B cell (primary cell): ENCODE measurements at places on chromosomes 1 and 21. TPM values are rescaled to one million over a fixed set of nuclear protein-coding genes. Genes with fewer than 3 reads are reported as not detected.

Gene GCSAML
- polyA plus RNA-seq: 0.04 TPM in 1 of 2 replicates, not detected in the other

Gene RGS5
- 0.69 and 1.2 TPM in 2 replicates for polyA plus RNA-seq

Gene CFAP45
- polyA plus RNA-seq: 1.3 and 5.2 TPM in 2 replicates

Gene DHDDS
- polyA plus RNA-seq: 20.4 and 21.9 TPM in 2 replicates

Gene DYRK3
- 0.25 TPM in 1 of 2 replicates, not detected in the other for polyA plus RNA-seq

DNA sequence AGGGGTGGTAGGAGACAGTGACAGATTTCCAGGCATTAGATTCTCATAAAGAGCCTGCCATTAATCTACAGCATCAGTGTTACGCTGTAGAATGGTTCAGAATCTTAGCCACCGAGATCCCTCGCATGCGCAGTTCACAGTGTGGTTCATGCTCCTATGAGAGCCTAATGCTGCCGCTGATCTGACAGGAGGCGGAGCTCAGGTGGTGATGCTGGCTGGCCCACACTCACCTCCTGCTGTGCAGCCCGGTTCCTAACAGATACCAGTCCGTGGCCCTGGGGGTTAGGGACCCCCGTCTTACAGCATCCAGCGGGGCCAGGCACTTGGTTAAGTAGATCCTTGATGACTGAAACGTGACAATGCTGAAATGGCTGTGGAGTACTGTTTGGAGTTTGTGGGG is 163.6 kb upstream of the C1orf21 start:
- no peak for DNase-seq

Gene RGS16
- polyA plus RNA-seq: 11.4 and 18.3 TPM in 2 replicates

DNA sequence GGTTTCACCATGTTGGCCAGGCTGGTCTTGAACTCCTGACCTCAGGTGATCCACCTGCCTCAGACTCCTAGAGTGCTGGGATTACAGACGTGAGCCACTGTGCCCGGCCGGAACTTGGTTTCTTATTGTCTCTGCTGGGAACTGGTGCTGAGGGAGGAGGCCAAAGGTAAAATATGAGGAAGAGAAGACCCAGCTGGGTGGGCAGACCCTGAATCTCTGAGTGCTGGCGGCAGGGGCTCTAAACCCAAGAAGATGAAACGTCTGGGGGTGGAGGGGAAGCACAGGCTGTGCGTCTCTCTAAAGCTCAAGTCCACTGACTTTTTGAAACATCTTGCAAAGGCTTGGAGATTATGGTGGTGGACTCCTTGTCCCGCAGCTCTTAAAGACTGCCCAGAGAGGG is 82.0 kb upstream of the TLR5 start:
- DNase-seq: no peak

Gene KLF17
- polyA plus RNA-seq: not detected in 2 replicates

- no peak for DNase-seq
Observed at GRCh38 chr1:47031585-47031984, 8.1 kb downstream of the CYP4X1 start.

DNA sequence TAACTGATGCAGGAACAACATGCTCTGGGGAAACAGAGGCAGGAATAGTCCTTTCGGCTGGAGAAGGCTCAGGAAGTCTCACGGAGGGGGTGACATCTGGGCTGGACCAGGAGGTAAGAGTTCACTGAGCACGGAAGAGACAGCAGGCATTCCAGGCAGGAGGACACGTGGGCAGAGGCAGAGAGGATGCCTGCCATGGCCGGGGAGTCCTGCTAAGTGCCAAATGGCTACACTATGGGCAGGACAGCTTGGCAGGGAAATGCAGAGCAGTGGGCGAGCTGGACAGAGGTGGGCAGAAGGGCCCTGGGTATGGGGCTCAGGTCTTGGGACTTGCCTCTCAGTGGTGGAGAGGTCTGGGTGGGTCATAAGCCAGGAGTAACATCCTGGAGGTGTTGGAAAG is 17.6 kb downstream of the ALDH4A1 start:
- DNase-seq: no peak

DNA sequence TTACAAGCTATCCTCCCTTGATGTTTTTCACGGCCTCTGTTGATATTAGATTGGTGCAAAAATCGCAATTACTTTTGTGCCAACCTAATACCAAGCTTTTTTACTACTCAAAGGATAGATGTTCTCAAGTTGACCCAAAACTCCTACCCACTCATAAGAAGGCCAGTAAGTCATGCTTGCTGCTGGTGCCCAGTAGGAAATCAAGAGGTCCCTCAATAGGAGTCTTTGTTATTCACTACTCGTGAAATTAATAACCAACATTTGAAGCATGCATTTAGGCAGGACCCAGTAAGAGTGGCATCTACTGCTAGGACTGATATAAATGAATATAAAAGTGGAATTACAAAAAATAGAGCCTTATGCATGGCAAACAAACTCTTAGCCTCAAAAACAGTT is 52.6 kb downstream of the APP start:
- no peak for DNase-seq

- DNase-seq: no peak
Observed at GRCh38 chr1:205590457-205590768, 41.4 kb downstream of the ELK4 start.

DNA sequence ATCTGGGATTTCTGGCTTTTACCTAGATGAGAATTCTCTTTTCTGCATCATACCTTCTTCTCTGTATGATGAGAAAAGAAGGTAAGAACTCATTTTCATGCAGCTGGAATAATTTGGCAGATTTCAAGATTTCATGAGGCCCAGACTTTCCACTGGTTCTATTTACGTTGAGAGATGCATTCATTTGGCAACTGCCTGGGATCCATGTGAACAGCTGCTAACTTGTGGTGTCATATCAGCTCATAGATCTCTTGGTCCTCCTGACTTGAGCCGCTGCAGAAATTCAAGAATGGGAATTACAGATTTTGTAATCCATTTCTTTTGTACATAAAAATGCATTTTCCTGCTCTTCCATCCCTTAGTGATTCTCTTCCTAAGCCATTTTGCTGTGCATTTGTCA is 17.1 kb upstream of the C1orf87 start:
- DNase-seq: no peak

GRCh38 chr1:151958959-151959358 is 34.7 kb downstream of the S100A10 start:
- no peak for DNase-seq

GRCh38 chr1:203453616-203454015 is 22.0 kb upstream of the PRELP start:
- DNase-seq: no peak

- peak; percentile 71 for DNase-seq
Observed at GRCh38 chr1:159132271-159132881, 39.0 kb upstream of the CADM3 start.

Gene BRINP3
- not detected in 2 replicates for polyA plus RNA-seq

- no peak for DNase-seq
Observed at GRCh38 chr1:109792056-109792831, 28.5 kb upstream of the EPS8L3 start.

- no peak for DNase-seq
Observed at GRCh38 chr1:116365857-116366256, 7.2 kb upstream of the ATP1A1 start.

Gene SH2D2A
- polyA plus RNA-seq: 0.73 and 1.0 TPM in 2 replicates

Gene FMN2
- polyA plus RNA-seq: not detected in 2 replicates

DNA sequence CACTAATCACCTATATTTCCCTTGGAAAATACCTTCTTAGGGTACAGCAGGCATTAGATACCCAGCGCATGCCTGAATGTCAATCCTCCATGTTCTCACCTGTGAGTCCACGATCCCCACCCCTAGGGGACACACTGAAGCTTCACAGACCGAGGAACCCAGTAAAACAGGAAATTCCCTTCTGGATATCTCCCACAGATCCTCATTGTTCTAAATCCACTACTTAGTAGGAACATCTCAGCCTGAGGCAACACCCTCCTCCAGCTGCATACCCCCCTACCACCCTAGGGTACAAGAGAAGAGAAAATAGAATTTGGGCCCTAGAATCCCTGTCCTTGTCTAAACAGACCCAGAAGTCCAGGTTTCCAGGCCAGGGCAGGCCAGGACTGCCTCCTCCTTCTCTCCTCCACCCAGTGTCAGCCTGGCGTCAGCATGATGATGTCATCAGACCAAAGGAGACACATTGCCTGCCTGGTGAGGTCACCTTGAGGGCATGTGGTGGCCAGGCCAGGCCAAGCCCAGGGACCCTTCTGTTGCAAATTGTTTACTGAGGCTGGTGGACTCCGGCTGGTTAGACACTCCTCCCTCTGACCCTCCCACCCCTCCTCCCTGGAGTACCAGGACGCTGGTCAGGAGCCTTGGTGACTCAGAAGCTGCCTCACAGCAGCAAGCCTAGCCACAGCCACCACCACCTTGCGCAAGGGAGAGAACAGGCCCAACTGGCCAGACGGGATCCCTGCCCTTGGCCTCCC is 6.2 kb downstream of the NECTIN4 start:
- DNase-seq: no peak

Gene SLC5A3
- polyA plus RNA-seq: 1.2 and 2.9 TPM in 2 replicates

GRCh38 chr1:9352377-9353134 is 59.9 kb downstream of the SPSB1 start:
- DNase-seq: no peak

Gene ZNF695
- 0.23 TPM in 1 of 2 replicates, not detected in the other for polyA plus RNA-seq

DNA sequence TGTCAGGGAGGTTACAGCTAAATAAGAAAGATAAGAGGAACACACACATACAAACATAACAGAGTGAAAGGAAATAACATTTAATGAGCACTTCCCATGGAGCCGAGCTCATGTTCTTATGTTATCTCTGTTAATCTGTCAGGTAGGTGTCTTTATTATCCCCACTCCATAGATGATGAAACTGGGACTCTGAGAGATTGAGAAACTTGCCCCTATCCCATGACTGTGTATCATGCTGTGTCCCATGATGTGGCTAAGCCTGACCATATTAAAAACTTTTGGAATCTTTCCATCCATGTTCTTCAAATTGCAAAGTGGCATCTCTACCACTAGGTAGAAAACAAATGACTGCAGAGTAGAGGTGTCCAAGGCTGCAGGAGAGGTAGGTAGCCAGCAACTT is 285.2 kb upstream of the SGIP1 start:
- DNase-seq: no peak

DNA sequence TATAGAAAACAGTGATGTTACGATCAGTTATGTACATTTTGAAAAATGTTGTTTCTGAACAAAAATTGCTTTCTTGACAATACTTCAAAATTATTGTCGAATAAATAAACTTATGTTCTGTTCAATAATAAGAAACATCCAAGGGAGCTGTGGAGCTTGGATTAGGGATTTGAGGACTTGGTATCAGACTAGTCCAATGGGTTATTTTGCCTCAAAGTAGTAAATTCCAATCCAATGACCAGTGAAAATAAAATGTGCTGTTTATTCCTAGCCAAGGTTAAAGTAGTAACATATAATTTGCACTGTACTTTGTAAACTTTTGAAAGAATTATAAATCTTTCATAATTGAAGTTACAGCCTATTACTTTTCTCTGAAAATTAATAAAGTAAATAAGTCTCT is 79.1 kb upstream of the IVNS1ABP start:
- DNase-seq: no peak

DNA sequence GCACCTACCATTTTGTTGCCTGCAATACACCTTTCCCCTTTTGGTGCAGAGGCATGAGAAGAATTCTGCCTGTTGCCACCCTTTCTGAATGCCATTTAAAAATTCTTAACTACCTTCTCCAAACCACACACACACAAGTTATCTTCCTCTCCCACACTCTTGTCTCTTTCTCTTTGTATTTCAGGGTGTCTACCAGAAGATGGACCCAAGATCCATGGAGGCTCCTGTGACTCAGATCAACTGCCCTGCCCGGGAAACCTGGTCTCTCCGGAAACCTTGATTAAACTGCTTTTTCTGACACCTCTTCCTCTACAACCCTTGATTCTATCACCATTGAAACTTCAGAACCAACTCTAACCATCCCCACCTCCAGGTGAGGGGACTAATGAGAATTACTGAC is 2.4 kb upstream of the TARS2 start:
- DNase-seq: no peak

- no peak for DNase-seq
Observed at GRCh38 chr1:184867866-184868689, 106.2 kb downstream of the NIBAN1 start.

Gene PTGS2
- 0.27 and 0.85 TPM in 2 replicates for polyA plus RNA-seq

Gene LYPLA2
- 41.4 and 60.5 TPM in 2 replicates for polyA plus RNA-seq

DNA sequence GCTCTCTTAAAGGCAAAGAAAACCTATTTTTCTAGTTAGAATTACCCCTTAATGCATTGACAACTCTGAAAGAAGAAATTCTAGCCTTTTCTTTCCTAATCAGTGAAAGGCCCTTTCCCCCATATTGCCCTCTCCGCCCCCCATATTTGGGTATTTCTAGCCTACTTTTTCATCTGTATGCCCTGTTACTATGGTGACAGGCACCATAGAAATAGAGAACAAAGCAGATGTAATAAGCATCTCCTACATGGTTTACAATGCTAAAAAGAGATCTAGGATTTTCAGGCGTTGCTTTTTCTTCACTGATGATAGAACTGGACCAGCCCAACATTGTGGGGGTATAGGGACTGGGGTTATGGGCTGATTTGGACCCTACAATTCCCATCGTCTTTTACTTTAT is 14.5 kb downstream of the LRRC8B start:
- DNase-seq: no peak

- no peak for DNase-seq
Observed at GRCh38 chr1:43716559-43717281, 9.4 kb downstream of the ST3GAL3 start.

DNA sequence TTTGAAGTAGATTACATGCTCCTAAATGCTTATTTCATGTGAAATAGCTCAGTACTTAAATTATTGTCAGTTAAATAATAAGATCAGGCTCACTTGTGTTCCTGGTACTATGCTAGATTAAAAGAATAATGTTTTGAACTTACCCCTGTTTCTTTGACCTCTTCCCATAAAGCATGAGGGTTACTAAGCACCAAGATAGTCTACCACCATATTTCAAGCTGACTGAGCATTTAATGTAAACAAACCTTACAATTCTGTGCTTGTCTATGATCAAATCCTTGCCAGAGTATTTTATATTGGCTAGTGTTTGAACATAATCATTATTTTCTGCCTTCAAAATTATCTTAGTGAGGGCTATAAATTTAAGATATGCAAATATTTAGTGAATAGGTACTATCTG is 98.1 kb downstream of the LHX9 start:
- DNase-seq: no peak

DNA sequence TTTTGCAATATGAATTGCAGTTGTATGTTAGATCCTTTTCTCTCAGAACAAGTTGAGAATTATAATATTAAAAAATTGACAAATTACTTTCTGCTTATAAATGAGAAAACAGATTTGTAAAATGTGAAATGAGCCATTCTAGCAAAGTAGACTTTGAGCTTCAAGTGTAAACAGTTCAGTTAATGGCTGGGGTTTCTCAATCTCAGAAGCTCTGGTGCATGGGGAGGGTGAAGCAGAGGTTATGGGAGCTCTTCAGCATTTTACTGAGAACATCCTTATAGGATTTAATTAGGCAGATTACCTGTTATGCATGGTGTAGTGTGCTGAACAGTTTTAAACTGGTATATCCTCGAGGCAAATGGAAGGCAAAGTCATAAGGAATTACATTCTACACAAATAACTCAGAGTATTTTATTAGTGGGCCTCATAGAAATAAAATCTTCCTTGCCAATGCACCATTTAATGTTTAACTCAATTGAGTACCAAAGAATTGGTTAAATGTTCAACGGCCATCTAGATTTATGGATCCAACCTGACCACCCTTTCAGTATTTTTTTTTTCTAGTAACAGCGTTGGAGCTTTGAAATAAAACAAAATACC is 1143.6 kb upstream of the ADGRL2 start:
- DNase-seq: no peak
